ENCODE measurements at places on chromosomes 5 and 9. TPM values are rescaled to one million over a fixed set of nuclear protein-coding genes. Genes with fewer than 3 reads are reported as not detected.

Gene ANGPTL2
- total RNA-seq = 4.1 TPM

Gene IL3
- total RNA-seq = not detected

Gene TLR4
- 16.1 TPM for total RNA-seq

Gene PCDHA6
- 0.47 TPM for total RNA-seq

Gene WDR38
- not detected for total RNA-seq

Gene SAPCD2
- total RNA-seq = 11.2 TPM

Gene SLCO6A1
- not detected for total RNA-seq

Gene ADAMTS12
- 0.72 TPM for total RNA-seq

Gene ORM1
- total RNA-seq = 2.8 TPM

Gene SURF1
- total RNA-seq = 45.4 TPM

Gene ARHGEF28
- total RNA-seq = 21.7 TPM

Gene BTNL3
- total RNA-seq = 46.5 TPM

Gene TBC1D9B
- total RNA-seq = 116 TPM

Gene PCDHGA9
- total RNA-seq = 3.2 TPM

Gene GNAQ
- 95.9 TPM for total RNA-seq

Gene AOPEP
- total RNA-seq = 57.8 TPM

Gene SV2C
- 1.2 TPM for total RNA-seq

Gene PCSK5
- 53.3 TPM for total RNA-seq

Gene PRSS3
- total RNA-seq = 326 TPM

Gene IRGM
- total RNA-seq = 0.17 TPM

Gene SPTLC1
- 69.3 TPM for total RNA-seq

Gene LPAR1
- 27.5 TPM for total RNA-seq

Gene CARTPT
- not detected for total RNA-seq

Gene ERBIN
- 157 TPM for total RNA-seq

Gene NOTCH1
- 101 TPM for total RNA-seq

Gene TAF1L
- total RNA-seq = not detected

Gene RMI1
- 15.6 TPM for total RNA-seq

Gene FAM153A
- total RNA-seq = not detected

Gene SNX24
- 17.5 TPM for total RNA-seq

Gene CCNO
- total RNA-seq = 1.8 TPM

Gene IFNA7
- not detected for total RNA-seq

Gene CXCL14
- total RNA-seq = 16.7 TPM

Gene SPARC
- total RNA-seq = 227 TPM

Gene WDR31
- total RNA-seq = 4.6 TPM

Gene BARHL1
- not detected for total RNA-seq

Gene KLHL3
- 4.2 TPM for total RNA-seq

Gene PCDHB13
- total RNA-seq = 4.3 TPM

Gene GABRA6
- total RNA-seq = not detected

Gene HSPB3
- 4.6 TPM for total RNA-seq

Gene RMND5B
- 34.9 TPM for total RNA-seq

Gene LRRC14B
- not detected for total RNA-seq

Gene GARIN3
- total RNA-seq = not detected

Gene ADRB2
- 0.41 TPM for total RNA-seq

Gene DMXL1
- total RNA-seq = 60.0 TPM

Gene EIF4E1B
- not detected for total RNA-seq

Gene SLC36A2
- not detected for total RNA-seq

Gene PCDHGC5
- 0.89 TPM for total RNA-seq

Gene CCDC192
- not detected for total RNA-seq

Gene IL33
- total RNA-seq = 7.3 TPM

Gene IL17B
- total RNA-seq = not detected

Gene RNF180
- 2.8 TPM for total RNA-seq

Gene MARCOL
- not detected for total RNA-seq

Gene SCGB3A2
- not detected for total RNA-seq

Gene CARD9
- total RNA-seq = 2.2 TPM

Gene STPG3
- total RNA-seq = not detected

Gene CERCAM
- 11.5 TPM for total RNA-seq

Gene IQGAP2
- total RNA-seq = 84.8 TPM

Gene FBP2
- not detected for total RNA-seq

Data from mucosa of descending colon (tissue), 3 donors.